ENCODE measurements at places on chromosomes 4 and X. TPM values are rescaled to one million over a fixed set of nuclear protein-coding genes. Genes with fewer than 3 reads are reported as not detected.

GRCh38 chr4:43238008-43238407, 345.5 kb downstream of the GRXCR1 start:
- DNase-seq: no peak

GRCh38 chrX:39855748-39856129, 242.0 kb downstream of the BCOR start:
- no peak for DNase-seq

Gene MAGEC2
- not detected for total RNA-seq

- no peak for DNase-seq
Observed at GRCh38 chrX:13938829-13939530, 90.7 kb downstream of the GEMIN8 start.

DNA sequence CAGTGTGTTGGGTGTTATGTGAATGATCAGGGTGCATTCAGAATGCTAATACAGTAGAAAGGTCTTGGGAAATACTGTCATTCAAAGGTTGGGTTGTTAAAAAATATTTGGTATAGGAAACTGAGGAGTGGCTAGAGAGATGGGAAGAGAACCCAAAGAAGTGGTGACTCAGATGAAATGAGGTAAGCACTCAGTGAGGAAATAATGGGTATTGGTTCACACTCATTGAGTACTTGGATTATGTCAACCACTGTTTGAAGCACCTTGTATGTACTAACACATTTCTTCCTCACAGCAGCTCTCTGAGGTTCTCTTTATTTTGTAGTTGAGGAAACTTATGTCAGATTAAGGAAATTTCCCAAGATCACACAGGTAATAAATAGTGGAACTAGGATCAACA, 40.8 kb upstream of the NUDT6 start:
- no peak for DNase-seq

DNA sequence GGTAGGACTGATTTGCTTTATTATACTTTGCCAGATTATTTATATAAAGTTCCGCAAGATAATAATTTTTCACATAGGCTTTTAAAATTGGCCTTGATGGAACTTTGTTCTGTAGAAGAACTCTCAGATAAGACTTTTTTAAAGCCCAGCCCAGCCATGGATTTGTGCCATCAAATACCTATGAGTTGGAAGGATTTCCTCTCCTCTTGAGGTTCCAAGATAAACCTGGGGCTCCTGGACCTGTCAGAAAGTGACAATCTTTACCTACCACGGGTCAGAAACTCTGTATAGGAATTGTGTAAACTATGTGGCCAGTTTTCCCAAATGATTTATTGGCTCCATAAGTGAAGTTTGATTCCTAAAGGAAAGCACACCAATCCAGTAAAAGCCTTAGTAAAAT, 271.9 kb upstream of the GRID2 start:
- DNase-seq: no peak

Gene GIMD1
- total RNA-seq: not detected

DNA sequence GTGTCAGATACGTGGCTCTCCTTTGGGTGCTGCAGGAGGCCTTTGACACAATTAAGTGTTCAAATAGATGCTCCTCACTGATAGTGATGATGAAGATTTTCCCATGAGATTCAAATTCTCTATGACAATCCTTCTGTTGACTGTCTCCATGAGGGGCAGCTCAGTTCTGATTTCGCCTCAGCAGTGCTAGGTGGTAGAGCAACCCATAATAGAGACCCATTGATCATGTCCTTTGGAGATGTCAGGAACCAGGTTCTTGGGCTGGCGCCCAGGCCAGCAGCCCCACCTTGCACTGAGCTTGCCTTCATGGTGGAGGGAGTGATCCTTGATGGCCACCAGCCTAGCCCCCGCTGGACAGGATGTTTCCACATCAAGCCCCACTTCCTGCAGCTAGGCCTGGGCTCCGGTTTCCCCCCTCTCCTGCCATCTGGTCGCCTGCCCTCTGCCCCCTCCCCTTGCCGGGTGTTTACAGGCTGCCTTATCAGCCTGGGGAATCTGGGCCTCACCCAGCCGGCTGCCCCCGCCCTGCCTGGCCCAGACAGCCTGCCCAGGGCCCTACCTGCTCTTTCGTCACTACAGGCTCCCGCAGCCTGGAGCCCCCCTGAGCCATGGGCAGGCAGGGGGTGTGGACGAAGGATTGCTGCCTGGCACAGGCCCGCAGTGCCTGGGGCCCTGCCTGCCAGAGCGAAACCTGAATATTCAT, 12.6 kb downstream of the ELF4 start:
- no peak for DNase-seq

- no peak for DNase-seq
Observed at GRCh38 chr4:185681604-185682003, 130.4 kb downstream of the SORBS2 start.

Gene HS3ST1
- 3.0 TPM for total RNA-seq

Gene LONRF3
- 3.4 TPM for total RNA-seq

DNA sequence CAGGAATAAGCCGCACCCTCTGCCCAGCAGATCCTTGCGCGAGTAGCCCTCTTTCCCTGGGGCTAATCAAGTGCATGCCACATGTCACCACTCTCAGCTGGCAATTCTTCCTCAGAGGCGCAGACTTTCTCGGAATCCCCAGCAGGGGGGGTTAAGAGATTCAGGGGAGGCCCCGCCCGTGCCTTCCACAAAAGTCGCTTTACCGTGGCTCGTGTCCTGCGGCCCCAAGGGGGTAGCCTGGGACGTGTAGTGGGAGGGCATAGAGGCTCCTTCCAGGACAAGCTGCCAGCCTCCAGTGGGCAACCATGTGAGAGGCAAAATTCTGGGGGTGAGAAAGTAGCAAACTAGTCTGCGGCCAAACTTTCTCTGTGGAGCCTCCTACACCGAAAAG, 652 bp downstream of the SRPX start:
- no peak for DNase-seq

- no peak for DNase-seq
Observed at GRCh38 chrX:1658071-1658491, 43.2 kb downstream of the ASMT start.

Gene SMR3B
- total RNA-seq: not detected

Gene GPC4
- 16.9 TPM for total RNA-seq

DNA sequence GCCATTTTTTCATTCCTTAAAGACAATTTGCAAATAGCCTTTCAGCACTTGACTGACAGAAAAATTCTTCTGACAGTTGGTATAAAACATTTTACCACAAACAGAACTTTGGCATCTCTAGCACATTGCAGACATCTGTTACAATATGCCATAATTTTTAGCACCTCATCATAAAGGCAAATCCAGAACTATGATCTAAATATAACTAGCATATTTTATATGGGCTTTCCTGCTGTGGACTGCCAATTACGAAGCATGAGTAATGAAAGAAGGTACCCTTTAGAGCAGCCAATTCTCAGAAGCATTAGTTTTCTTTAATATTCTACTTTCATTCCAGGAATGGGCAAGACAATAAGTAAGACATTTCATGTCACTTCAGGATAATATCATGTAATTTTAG, 647.4 kb upstream of the GALNT7 start:
- DNase-seq: no peak

Gene MAGEA11
- not detected for total RNA-seq

DNA sequence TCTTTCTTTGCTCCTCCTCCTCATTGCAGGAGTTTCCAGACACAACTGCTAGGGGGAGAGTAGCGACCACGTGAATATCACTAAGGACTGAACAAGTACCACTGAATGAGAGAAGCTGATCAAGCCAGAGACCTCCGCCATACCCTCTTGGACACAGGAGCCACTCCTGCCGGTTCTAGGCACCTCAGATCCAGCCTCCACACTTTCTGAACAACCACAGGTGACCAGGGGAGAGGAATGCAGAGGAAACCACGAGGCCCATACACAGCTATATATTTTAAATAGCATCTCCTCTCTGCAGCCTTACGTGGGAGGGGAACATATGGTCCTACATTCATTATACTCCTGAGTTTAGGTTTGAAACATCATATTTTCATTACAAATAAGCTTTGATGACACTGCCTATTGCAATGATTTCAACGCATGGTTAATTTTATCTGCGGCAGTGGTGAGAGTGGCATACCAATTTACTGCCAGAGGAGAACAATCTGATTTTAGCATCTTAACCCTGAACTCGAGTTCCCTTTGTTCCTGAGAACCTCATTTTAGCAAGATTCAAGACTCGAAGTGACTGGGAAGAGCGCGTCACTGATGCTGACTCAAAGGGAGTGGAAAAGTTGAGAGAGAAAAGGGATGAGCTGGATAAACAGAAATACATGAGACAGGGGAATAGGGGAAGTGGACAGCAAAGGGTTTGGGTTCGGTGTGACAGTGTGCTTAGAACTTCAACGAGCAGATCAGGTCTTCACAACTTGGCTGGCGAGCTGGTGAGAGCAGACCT, 231.7 kb upstream of the PPARGC1A start:
- no peak for DNase-seq

- no peak for DNase-seq
Observed at GRCh38 chr4:23819041-23819511, 70.8 kb downstream of the PPARGC1A start.

Gene MAGEA2
- total RNA-seq: not detected

DNA sequence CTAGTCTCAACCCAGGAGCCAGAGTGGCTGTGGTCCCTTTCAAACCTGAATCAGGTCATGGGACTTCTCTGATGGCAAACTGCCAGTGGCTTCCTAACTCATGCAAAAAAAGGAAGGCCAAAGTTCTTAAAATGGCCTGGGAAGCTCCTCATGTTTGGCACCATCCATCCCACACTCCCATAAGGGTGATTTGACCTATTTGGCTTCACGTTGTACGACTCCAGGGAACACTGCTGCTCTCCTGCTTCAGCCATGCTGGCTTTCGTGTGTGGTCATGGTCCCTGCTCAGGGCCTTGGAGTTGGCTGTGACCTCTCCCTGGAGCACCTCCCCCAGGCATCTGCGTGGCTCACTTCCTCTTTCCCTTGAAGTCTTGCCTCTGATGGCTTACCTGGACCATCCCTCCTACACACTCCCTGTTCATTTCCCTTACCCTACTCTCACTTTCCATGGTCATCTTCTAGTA, 12.8 kb upstream of the TMSB4X start:
- DNase-seq: no peak

GRCh38 chr4:180567080-180567479, 1676.1 kb upstream of the TENM3 start:
- no peak for DNase-seq

DNA sequence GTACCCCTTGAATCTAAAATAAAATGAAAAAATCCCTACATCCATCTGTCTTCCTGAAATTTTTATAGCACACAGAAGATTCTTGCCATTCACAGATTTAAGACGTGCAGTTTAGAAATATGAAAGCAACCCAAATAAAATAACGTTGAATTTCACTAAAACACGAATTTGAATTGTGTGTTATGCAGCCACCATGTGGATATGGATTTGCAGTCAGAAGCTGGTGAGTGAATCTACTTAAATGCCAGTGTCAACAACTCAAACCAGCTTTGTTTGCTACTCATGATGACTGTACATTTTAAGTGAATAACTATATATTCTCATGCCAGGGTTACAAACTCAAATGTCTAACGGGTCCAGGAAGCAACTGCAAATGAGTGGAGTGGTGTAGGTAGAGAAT, 173.0 kb upstream of the HAND2 start:
- no peak for DNase-seq

GRCh38 chr4:7425591-7426468, 8.9 kb downstream of the PSAPL1 start:
- DNase-seq: no peak

GRCh38 chrX:109890910-109891502, 111.9 kb upstream of the TMEM164 start:
- no peak for DNase-seq

- no peak for DNase-seq
Observed at GRCh38 chr4:41406113-41406516, 131.8 kb upstream of the LIMCH1 start.

DNA sequence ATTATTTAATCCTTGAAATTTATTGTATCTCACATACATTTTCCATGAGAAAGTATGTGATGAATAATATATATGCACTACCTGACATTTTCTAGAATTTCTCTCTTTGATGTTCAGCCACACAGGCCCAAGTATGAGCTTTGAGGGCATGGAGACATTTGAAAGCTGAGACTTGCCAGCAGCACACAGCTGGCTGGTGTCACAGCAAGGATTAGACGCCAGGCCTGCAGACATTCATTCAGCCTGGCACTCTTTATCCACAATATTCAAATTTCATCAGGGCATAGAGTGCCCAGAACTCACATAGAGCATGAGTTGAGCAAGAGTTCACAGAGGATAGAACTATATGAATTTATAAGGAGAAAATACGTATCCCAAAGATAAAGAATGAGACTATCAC, 74.0 kb downstream of the GRIA2 start:
- no peak for DNase-seq

DNA sequence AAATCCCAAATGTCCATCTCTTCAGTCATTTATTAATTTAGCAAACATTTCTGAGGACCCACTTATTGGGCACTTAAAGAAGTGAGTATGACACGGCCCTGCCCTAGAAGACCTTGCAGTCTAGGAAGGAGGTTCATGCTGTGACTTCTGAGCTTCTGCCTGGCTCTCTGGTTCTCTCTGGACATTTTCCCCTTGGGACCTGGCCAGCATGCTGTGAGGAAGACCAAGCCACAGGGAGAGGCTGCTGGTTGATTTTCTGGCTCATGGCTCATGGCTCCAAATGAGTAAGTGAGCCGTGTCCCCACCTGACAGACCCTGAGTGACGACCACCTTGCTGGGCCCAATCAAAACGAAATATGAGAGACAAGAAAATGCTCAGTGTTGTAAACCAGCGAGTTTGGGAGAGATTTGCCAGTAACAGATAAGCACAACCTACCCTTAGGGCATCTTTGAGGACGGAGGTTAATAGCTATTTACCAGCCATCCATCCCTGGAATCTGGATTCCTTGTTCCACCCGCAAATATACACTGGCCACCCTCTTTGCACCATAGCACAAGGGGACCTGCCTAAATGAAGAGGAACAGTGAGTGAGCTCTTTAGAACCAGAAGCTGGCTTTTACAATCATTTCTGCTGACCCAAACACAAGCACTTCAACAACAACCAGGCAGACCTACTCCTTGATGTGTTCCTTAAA, 876 bp downstream of the MPP1 start:
- no peak for DNase-seq

DNA sequence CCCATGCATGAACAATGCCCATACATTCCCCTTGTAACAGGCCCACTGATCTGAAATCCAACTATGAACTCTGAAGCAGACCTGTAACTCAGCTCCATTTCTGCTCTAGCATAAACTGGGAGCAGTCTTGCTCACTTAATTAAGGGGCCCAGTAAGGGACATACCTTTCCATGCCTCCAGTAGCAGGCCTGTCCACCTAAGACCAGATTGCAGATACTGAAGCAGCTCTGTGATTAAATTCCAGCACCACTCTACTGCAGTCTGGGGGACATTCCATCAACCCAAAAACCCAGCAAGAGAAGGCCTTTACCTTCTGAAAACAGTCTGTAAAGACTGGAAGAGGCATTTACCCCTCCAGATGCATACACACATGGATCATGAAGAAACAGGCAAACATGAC, 162.0 kb upstream of the NEIL3 start:
- DNase-seq: no peak

Gene MAGT1
- 108 TPM for total RNA-seq

- DNase-seq: no peak
Observed at GRCh38 chr4:158259955-158260575, 49.8 kb downstream of the TMEM144 start.

GRCh38 chr4:126269106-126269505, 954.4 kb downstream of the FAT4 start:
- no peak for DNase-seq

Gene PPEF2
- total RNA-seq: not detected

- no peak for DNase-seq
Observed at GRCh38 chrX:110145854-110146253, 142.9 kb downstream of the TMEM164 start.

Data from urinary bladder (tissue), 4 donors.